ENCODE measurements at places on chromosomes 7 and 10. TPM values are rescaled to one million over a fixed set of nuclear protein-coding genes. Genes with fewer than 3 reads are reported as not detected.

MALRD1 gene
- 0.50 TPM for total RNA-seq

GPRIN2 gene
- total RNA-seq, result 1.2 TPM

MMD2 gene
- total RNA-seq, result not detected

KNDC1 gene
- 3.4 TPM for total RNA-seq

NAT16 gene
- not detected for total RNA-seq

CUZD1 gene
- 0.31 TPM for total RNA-seq

ANKRD61 gene
- total RNA-seq, result not detected

PGAM1 gene
- 382 TPM for total RNA-seq

COL28A1 gene
- 16.7 TPM for total RNA-seq

AGAP6 gene
- total RNA-seq, result 4.4 TPM

HMX2 gene
- total RNA-seq, result not detected

LLCFC1 gene
- total RNA-seq, result not detected

ANXA8L1 gene
- 13.7 TPM for total RNA-seq

ZNF853 gene
- 32.3 TPM for total RNA-seq

ABCA13 gene
- 0.54 TPM for total RNA-seq

TEX47 gene
- not detected for total RNA-seq

SLC16A12 gene
- total RNA-seq, result 1.7 TPM

RARRES2 gene
- 152 TPM for total RNA-seq

SMNDC1 gene
- total RNA-seq, result 20.2 TPM

INTS1 gene
- total RNA-seq, result 48.4 TPM

PRKG1 gene
- total RNA-seq, result 27.5 TPM

Data from gastroesophageal sphincter (tissue), 4 donors.